ENCODE measurements at places on chromosomes 1 and 21.
A peak's percentile ranks its signal among the peaks of the same experiment; 100 is the strongest.

GRCh38 chr1:121413821-121414220 lies 229.0 kb downstream of the SRGAP2C start:
- no peak for DNase-seq
- peaks cover 4% of the 10 kb centered on the region for H3K4me1 ChIP-seq
- no peak overlapping the region for H3K4me3 ChIP-seq
- H3K27me3 ChIP-seq = peaks cover 9% of the 10 kb centered on the region
- H3K27ac ChIP-seq = no peak overlapping the region

DNA sequence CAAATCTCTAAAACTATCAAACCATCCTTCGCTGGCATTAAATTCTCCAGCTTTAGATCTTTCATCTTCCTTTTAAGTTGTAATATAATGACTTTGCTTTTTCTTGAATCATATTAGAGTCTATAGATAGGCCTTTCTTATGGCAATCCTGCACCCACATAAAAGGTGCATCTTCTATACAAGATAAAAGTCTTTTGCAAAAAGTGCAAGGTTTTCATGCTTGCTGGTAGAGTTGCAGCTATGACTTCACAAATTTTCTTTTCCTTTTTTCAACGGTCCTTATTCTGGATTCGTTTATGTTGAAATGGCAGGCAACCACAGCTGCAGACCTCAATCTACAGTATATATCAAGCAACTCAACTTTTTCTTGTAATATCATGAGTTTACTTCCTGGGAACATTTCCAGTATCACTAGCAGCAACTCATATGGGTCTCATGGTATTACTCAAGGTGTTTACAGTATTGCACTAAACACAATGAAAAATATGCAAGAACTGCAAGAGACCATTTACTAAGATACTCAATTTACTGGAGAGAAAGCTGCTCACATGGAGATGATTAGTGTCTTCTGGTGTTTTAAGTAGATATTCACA lies 22.1 kb downstream of the OMA1 start:
- no peak for DNase-seq
- H3K27ac ChIP-seq = no peak overlapping the region
- no peaks in the 10 kb centered on the region for H3K36me3 ChIP-seq
- no peak overlapping the region for H3K4me3 ChIP-seq
- H3K27me3 ChIP-seq = no peaks in the 10 kb centered on the region

DNA sequence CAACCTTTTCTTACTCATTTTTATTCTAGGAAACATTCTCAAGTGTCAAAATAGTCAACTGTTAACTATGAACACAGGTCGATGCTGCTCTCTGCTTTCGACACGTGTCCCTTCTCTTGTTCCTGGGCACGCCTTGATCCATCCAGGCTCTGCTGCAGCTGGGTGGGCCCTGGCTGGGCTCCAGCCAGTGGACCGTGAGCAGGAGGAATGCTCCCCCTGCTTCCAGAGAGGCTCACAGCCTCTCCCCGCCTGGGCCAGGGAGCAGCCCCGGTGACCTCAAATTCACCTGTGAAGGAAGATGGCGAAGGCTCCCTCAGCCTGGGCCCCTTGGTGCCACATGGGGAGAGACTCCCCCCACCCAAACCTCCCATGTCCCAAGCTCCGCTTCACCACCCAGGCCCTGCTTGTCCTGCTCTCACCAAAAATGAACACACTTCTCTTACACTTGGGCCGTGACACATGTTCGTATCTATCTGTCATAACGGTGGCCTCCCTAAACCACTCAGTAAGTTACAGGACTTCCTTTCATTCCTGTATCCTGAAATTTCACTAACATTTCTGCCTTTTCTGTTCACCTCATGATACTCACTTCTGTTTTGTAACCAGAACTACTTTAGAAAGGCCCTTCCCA lies 24.6 kb upstream of the ADARB1 start:
- no peak overlapping the region for H3K4me3 ChIP-seq
- H3K27ac ChIP-seq = no peak overlapping the region
- peaks cover 33% of the 10 kb centered on the region for H3K27me3 ChIP-seq

- H3K36me3 ChIP-seq = no peaks in the 10 kb centered on the region
- H3K4me3 ChIP-seq = no peak overlapping the region
- peaks cover 19% of the 10 kb centered on the region for H3K27me3 ChIP-seq
- no peak for DNase-seq
- no peak overlapping the region for H3K27ac ChIP-seq
- peaks cover 11% of the 10 kb centered on the region for H3K4me1 ChIP-seq
Measured at GRCh38 chr1:43521756-43522155, 8.9 kb upstream of the PTPRF start.

- no peak for DNase-seq
- peaks cover 44% of the 10 kb centered on the region for H3K4me1 ChIP-seq
- H3K4me3 ChIP-seq = no peak overlapping the region
- H3K27me3 ChIP-seq = peaks cover 37% of the 10 kb centered on the region
Measured at GRCh38 chr1:83689921-83690868, 308.7 kb downstream of the TTLL7 start.

DNA sequence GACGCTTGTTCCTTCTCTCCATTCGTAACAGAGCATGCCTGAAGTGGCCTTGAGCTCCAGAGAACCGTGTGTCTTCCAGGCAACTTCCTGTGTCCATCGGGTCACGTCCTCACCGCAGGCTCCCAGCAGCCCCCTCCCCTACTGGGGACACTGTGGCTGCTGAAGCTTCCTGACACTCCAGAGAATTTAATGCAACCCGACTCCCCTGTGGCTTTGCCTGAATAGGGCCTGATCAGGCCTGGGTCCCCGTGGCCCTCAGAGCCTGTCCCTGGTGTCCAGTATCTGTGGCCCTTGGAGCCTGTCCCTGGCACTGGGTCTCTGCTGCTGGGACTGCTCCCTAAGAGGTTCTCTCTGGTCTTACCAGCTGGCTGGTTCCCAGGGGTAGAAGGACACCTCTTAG lies 219.7 kb upstream of the VAMP3 start:
- H3K27me3 ChIP-seq = peaks cover 24% of the 10 kb centered on the region
- H3K4me3 ChIP-seq = peak overlapping the region; percentile 50
- H3K36me3 ChIP-seq = peaks cover 5% of the 10 kb centered on the region
- H3K4me1 ChIP-seq = peaks cover 72% of the 10 kb centered on the region
- H3K27ac ChIP-seq = peak overlapping the region; percentile 80

DNA sequence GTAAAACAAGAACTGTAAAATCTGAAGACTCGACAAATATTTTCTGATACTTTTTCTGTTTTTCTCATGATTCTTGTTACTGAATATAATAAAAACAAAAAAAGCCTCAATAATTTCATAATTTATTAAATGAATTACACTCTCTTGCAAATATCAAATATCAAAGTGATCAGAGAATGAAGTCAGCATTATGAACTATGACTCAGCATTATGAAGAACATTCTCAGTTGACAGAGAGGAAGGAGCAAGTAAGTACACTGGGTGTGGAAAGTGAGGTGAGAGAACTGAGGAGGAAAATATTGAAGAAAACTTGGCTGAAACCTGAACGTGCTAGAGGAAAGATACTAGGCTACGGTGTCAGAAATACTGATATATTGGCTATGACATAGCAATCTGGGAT lies 529.5 kb downstream of the KCNT2 start:
- no peaks in the 10 kb centered on the region for H3K4me1 ChIP-seq
- H3K27me3 ChIP-seq = no peaks in the 10 kb centered on the region
- DNase-seq = no peak

- no peak overlapping the region for H3K27ac ChIP-seq
- no peak overlapping the region for H3K4me3 ChIP-seq
- no peak for DNase-seq
- peaks cover 20% of the 10 kb centered on the region for H3K4me1 ChIP-seq
Measured at GRCh38 chr1:28954126-28954726, 39.9 kb downstream of the EPB41 start.

GRCh38 chr1:160211046-160211790 lies 6.0 kb downstream of the PEA15 start:
- H3K36me3 ChIP-seq = peaks cover 32% of the 10 kb centered on the region
- H3K27me3 ChIP-seq = peaks cover 3% of the 10 kb centered on the region
- DNase-seq = no peak
- no peak overlapping the region for H3K4me3 ChIP-seq
- H3K4me1 ChIP-seq = peaks cover 50% of the 10 kb centered on the region

DNA sequence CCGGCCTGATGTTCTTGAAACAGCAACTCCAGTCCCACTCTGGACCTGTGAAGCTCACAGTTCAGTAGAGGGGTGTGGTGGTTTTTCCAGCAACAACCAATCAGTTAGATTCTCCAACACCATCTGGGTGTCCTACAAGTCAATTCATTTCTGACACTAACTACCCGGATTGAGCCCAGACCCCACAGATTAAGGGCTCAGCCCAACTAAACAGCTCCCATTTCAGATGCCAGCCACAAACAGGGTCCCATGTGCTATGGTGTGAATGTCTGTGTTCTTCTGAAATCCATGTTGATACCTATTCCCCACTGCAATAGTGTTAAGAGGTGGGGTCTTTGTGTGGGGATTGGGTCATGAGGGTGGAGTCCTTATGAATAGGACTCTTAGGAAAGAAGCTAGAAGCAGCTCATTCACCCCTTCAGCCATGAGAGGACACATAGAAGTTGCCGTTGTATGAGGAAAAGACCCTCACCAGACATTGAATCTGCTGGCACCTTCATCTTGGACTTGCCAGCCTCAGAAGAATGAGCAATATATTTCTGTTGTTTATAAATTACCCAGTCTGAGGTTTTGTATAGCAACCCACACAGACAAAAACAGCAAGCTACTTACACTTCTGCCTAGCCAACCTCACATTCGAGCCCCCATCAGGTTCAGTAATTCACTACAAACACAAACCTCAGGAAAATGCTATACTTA lies 53.6 kb downstream of the IRF2BP2 start:
- H3K4me1 ChIP-seq = peaks cover 47% of the 10 kb centered on the region
- H3K36me3 ChIP-seq = no peaks in the 10 kb centered on the region
- peaks cover 4% of the 10 kb centered on the region for H3K27me3 ChIP-seq

DNA sequence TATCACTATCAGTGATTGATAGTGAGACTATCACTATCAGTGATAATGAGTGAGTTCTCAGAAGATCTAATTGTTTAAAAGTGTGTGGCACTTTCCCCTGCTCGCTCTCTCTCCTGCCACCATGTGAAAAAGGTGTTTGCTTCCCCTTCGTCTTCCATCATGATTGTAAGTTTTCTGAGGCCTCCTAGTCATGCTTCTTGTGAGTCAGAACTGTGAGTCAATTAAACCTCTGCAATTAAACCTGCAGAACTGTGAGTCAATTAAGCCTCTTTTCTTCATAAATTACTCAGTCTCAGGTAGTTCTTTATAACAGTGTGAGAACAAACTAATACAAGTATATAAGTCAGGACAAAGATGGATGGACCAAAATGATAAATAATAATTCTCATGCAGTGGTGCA lies 7.0 kb upstream of the IL23R start:
- no peak overlapping the region for H3K27ac ChIP-seq
- no peak for DNase-seq
- no peaks in the 10 kb centered on the region for H3K36me3 ChIP-seq
- H3K27me3 ChIP-seq = peaks cover 13% of the 10 kb centered on the region
- no peak overlapping the region for H3K4me3 ChIP-seq

GRCh38 chr1:207869859-207870258 lies 41.1 kb downstream of the CD34 start:
- H3K4me1 ChIP-seq = peaks cover 30% of the 10 kb centered on the region
- no peak overlapping the region for H3K27ac ChIP-seq
- H3K4me3 ChIP-seq = peak overlapping the region; percentile 68
- no peak for DNase-seq
